Fibroblast of skin of right quadriceps (primary cell): ENCODE measurements at places on chromosomes 4 and X.
A peak's percentile ranks its signal among the peaks of the same experiment; 100 is the strongest.

GRCh38 chrX:17453788-17454187, 78.8 kb downstream of the NHS start:
- peak; percentile 72 for DNase-seq

DNA sequence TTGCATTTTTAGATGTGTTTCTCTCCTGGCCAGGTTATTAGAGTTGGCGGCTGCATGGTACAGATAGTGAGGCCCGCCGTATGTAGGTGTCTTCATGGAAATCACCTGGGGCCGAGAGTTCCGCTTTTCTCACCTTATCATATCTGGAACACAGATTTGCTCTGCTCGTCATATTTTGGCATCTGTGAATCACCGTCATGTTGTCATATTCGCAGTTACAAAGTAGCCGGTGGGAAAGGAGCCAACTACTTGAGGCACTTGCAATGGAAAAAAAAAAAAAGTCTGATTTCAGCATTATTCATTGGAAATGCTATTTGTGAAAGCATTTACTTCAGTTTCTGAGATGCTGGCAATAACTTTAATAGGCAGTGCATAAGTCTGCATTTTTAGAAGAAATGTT, 1715.2 kb upstream of the TENM3 start:
- DNase-seq = no peak

GRCh38 chrX:1451661-1452515, 821 bp downstream of the ASMTL start:
- DNase-seq = no peak

- no peak for DNase-seq
Observed at GRCh38 chr4:27568236-27568951, 707.8 kb downstream of the STIM2 start.

- no peak for DNase-seq
Observed at GRCh38 chrX:53398216-53398615, 24.2 kb downstream of the SMC1A start.
